ENCODE measurements at places on chromosomes 7 and 10.

DNA sequence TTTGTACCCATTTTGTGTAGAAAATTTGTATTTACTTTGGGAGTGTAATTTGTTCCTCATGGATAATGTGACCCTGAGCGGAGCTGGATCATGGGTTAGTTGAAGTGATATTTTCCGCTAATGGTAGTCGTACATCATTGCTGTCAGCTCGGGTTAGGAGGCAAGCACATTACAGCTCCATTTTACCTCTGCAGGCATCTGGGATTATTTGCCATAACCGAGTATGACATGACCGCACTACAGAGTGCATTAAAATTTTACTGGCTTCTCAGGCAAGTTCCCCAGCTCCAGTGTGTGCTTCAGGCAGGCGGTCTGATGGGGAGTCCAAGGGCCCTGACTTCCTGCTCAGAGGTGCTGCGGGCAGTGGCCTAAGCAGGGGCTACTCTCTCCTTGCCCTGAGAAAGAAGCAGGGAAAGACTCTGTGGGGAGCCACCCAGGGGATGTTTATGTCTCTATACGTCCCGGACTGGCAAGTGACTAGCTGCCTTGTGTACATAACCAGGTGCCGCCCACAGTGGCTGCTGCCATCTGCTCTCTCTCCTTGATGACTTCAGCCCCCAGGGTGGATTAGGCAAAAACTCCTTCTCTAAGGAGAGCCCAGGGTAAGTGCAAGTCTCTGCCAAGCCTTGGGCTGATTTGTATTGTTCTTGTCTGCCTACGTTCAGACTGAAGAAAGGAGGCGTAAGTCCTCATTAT lies 685.3 kb upstream of the GALNT17 start:
- no peak for DNase-seq

GRCh38 chr7:41133690-41134299 lies 569.1 kb downstream of the INHBA start:
- no peak for DNase-seq

- DNase-seq, result no peak
Measured at GRCh38 chr7:42222125-42222524, 14.9 kb downstream of the GLI3 start.

DNA sequence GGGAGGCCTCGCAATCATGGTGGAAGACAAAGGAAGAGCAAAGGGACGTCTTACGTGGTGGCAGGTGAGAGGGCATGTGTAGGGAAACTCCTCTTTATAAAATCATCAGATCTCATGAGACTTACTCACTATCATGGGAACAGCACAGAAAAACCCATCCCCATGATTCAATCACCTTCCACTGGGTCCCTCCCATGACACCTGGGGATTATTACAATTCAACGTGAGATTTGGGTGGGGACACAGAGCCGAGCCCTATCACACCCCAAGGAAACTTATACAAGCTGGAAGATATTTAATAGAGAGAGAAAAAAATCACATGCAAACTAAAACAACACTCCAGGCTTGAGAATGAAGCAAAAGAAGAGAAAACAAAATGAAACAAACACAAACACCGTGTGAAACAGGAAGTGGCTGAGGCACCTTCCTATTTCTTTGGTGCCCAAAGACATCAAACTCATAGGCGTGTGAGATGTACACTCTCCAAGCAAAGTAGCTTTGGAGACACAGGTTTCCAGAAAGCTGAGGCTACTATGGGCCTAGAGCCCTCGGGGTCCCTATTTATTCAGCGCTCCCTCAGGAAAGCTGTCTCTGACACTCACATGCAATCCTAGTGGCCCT lies 97.2 kb downstream of the PRKCQ start:
- no peak for DNase-seq

- DNase-seq, result no peak
Measured at GRCh38 chr7:142146124-142146523, 34.6 kb downstream of the MGAM2 start.

DNA sequence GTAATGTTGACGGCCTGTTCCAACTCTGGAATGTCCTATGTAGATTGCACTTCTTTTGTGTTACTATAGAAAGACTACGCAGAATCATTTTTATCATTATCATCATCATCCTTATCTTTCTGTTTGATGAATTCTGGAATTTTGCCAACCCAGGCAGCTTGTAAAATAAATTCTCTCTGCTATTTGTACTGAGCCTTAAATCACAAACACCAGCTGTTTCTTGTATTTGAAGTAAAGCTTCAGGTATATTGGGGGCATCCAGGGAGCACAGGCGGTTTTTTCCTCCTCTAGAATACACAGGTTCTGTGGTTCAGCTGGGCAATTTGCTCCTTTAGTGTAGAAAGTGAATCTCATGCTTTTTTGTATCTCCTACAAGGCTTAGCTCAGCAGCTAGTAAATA lies 14.9 kb upstream of the CPA5 start:
- DNase-seq, result no peak

DNA sequence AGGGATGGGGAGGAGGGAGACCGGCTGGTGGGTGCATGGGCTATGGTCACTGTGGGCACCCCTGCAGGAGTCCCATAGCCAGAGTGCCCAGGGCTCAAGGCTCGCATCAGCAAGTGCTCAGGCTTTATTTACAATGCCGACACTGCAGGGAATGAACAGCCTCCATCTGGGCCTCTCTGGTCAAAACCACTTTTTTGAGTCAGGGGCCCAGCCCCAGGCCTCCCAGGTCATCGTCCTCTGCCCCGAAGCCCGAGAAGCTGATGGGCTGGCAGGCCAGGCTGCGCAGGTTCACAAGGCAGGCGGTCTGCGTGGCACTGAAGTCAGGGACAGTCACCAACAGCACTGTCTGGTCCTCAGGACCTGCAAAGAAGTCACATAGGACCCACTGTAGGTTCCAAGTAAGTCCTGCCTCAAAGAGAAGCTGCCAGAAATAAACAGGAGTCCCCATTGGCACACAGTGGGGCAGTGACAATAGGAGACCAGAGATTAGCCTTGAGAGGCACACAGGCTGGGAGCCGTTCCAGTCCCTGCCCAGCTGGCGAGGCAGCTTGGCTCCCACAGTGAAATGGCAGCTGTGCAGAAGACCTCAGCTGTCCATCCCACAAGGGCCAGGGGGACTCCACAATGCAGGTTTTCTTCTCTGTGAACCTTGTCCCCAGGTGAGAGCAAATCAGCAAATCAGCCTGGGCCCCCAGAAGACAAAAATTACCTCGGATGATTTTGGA lies 8.6 kb downstream of the POLD2 start:
- DNase-seq, result no peak

DNA sequence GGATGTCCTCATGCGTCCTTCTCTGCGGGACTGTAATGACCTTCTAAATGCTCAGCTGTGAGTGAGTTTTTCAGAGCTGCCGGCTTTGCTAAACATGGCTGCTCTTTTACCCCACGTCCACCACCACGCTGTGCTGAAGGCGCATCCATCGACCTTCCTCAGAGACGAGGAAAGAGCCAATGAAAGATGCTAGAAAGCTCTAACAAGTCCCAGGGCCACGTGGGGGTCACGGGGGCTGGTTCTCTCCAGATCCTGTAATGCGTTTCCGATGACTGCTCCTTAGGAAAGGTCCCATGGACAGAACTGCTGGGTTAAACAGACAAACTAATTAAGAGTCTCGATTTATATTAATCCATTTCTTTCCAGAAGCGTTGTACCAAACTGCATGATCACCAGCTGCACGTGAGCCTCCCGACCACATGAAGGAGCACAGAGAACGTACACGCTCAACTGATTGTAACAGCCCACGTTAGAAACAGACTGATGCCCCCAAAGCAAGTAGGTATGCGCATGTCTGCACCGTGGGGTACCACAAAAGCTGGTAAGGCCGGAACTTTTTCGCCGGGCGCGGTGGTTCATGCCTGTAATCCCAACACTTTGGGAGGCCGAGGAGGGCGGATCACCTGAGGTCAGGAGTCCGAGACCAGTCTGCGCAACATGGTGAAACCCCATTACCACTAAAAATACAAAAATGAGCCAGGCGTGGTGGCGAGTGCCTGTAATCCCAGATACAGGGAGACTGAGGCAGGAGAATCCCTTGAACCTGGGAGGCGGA lies 109.6 kb downstream of the TCERG1L start:
- no peak for DNase-seq

- no peak for DNase-seq
Measured at GRCh38 chr7:618539-619367, 99.1 kb upstream of the PDGFA start.

DNA sequence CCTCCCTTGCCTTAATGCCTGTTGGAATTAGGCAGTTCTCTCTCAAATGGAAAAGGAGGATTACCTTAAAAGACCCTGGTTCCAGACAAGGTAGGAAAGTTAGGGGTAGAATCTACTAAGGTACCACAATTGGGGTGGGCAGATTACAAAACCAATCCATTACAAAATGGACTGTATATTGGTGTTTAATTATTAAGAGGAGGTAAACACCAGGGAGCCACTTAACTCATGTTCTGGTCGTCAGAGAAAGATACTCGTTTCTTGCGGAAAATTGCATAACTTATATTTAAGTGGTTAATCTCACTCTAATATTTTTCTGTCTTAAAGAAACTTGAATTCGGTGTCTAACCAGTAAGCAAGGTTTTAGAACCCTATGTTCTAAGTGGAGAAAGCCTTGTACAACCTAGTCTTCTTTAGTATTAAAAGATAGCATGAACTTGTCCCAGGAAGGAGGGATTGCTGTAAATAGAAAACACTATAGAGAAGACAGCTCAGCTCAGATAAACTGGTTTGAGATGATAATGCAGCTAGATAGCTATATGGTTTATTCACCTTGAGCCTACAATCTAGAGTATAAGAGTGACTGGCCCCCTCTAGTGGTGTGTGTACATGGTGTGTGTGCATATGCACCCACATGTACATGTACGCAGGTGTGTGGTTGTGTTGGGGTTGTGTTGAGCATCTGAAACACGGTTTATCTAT lies 58.0 kb upstream of the STRIP2 start:
- DNase-seq, result peak; percentile 27

DNA sequence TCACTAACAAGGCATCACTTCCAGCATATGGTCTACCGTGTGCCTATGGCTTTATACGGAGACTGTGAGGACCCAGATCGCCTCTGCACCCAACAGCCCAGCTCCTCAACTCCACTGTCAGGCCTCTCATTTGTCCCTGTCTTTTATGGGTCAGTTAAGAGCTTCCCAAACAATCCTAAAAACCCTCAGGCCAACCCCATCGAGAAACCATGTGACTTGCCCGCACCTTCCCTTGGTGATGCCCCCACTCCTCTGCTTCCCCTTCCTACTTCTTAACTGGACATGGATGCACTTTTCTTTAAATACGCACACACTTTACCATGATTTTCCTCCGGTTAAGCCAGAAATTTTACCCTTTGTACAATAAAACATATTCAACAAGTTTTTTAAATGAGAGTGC lies 46.8 kb downstream of the BAIAP2L1 start:
- no peak for DNase-seq

DNA sequence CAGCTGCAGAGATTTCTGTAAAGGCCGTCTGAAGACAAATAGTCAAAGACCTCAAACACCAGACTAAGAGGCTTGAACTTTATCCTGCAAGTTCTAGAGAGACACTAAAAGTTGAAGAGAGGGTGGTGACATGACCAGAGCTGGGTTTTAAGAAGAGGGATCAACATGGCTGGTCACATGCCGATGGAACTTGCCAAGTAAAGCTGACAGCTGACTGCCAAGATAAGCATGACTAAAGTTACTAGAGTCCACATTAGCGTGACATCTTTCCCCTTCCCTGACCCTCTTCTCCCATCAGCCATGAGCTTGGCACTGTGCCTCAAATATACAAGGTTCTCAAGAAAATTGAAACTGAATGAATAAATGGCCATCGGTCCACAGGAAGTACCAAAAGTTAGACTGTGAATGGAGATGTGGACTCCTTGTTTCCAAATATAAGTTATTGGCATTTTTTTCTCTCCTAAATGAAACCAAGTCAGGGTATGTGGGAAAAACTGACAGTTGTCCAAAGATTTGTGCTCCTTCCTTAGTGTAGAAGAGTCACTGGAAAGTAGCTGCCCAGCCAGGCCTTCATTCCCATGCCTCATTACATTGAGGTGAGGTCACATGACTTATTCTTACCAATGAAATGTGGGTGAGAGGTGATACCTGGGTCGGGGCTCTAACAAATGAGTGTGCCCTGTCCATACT lies 24.5 kb downstream of the XPNPEP1 start:
- peak; percentile 61 for DNase-seq

DNA sequence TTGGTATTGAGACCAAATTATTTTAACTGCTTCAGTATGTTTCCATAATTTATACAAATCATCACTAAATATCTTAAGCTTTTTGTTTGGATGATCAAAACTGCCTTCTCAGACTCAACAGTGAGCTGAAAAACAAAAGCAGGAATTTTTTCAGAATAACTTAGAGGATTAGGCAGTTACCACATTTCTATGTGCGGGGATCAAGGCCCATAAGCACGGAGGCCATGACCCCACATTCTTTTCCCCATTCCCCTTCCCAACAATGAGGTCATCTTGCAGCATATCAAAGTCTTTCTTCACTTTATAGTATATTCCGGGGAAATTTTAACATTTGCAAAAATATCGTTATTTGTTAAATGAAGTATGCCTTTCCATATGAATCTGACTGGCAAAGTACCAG lies 125.8 kb downstream of the ELMO1 start:
- no peak for DNase-seq

DNA sequence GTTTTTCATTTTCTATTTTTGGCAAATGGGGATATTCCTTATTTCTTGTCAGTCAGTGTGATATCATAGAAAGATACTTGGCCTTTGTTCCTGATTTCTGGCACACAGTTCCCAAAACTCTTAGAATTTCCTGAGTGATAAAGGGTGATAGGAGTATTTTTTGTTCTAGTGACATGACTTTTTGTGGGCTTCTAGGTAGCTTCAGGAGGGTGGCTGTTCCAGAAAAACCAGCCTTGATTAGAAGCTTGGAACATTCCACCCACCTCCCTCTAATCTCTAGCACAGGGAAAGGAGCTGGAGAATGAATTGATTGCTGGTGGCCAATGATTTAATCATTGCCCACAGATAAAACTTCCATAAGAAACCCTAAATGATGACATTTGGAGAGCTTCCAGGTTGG lies 17.2 kb upstream of the BPGM start:
- DNase-seq, result no peak

DNA sequence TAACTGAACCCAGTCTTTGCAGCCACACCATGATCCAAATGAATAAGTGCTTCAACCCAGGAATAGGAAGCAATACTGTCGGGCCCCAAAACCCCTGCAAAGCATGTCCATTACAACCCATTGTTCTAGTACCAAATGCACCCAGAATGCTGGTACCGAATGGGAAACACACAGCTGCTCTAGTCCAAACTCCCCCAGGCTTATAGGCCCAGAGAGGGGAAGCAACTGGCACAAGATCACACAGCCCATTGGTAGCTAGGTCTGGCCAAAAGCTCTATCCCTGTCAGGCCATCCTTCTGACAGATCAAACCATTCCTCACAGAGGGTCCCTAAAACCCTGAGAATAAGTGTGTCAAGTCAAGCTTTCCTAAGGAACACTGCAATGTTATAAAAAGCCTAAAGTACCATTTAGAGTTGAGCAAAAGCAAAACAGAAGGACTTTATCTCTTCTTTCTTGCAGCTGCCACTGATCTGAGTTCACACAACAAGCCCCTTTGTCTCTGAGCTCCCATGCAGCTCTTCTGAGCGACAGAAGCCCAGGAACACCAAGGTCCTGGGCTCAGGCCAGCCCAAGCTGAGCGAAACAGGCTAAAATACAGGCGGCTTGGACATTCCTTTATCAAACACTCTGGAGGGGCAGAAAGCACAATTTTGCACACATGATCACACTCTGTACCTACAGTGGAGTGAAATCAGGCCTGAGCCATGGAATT lies 116.7 kb downstream of the SGMS1 start:
- no peak for DNase-seq

GRCh38 chr7:80773787-80774508 lies 135.5 kb downstream of the CD36 start:
- no peak for DNase-seq

- peak; percentile 98 for DNase-seq
Measured at GRCh38 chr10:13712837-13713581, 126.2 kb downstream of the PRPF18 start.

- DNase-seq, result no peak
Measured at GRCh38 chr10:79392020-79392398, 44.7 kb downstream of the PPIF start.

Data from fibroblast of skin of back (primary cell).